Fibroblast of lung (primary cell): ENCODE measurements at places on chromosomes 5 and 9. TPM values are rescaled to one million over a fixed set of nuclear protein-coding genes. Genes with fewer than 3 reads are reported as not detected.

- H3K27me3 ChIP-seq: no peaks in the 10 kb centered on the region
- no peaks in the 10 kb centered on the region for H3K36me3 ChIP-seq
- H3K4me3 ChIP-seq: no peak overlapping the region
Measured at GRCh38 chr5:83911367-83911919, 190.8 kb upstream of the HAPLN1 start.

- H3K27me3 ChIP-seq: no peaks in the 10 kb centered on the region
- no peak for DNase-seq
- H3K27ac ChIP-seq: no peak overlapping the region
- H3K4me1 ChIP-seq: peaks cover 20% of the 10 kb centered on the region
Measured at GRCh38 chr9:113522858-113523257, 59.3 kb downstream of the RGS3 start.

Gene CCDC112
- total RNA-seq: 7.4 and 13.7 TPM in 2 replicates

- H3K27me3 ChIP-seq: no peaks in the 10 kb centered on the region
- no peaks in the 10 kb centered on the region for H3K4me1 ChIP-seq
- no peak overlapping the region for H3K4me3 ChIP-seq
Measured at GRCh38 chr5:167731951-167732350, 559.5 kb upstream of the WWC1 start.

Gene CDC20B
- total RNA-seq: under 0.01 TPM in 1 of 2 replicates, not detected in the other

Gene NKD2
- total RNA-seq: under 0.01 and 0.26 TPM in 2 replicates

DNA sequence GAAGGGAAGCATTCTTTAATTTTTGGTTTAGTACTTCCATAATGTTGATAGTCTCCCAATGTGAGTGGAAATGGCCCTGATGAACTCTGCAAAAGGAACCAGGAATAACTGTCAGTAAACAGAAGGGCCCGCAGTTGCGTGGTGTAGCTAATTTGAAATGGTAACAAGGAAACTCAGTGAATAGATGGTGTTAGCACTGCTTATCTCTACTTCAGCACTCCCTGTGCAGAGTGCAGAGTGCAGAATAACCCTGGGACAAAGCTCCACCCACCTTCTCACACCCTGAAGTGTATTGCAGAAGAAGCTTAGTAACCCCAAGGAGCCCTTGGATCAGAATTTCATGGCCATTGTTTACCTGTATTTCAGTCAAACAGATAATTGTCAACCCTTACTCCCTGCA, 158.9 kb downstream of the PCSK5 start:
- H3K27me3 ChIP-seq: no peaks in the 10 kb centered on the region
- DNase-seq: no peak
- no peaks in the 10 kb centered on the region for H3K36me3 ChIP-seq
- H3K27ac ChIP-seq: no peak overlapping the region
- no peak overlapping the region for H3K4me3 ChIP-seq

Gene FGF10
- total RNA-seq: 110 and 154 TPM in 2 replicates

Gene IFNK
- total RNA-seq: not detected in 2 replicates

Gene ITK
- total RNA-seq: 0.17 TPM in 1 of 2 replicates, not detected in the other
